ENCODE measurements at places on chromosomes 3 and 15.

GRCh38 chr3:169772897-169773816, at the start of gene MYNN:
Gene MYNN, plus strand, starts transcription at chr3:169773396. Its CDS starts 900 bp downstream, at chr3:169774296.
- peak; percentile 93 for DNase-seq

DNA sequence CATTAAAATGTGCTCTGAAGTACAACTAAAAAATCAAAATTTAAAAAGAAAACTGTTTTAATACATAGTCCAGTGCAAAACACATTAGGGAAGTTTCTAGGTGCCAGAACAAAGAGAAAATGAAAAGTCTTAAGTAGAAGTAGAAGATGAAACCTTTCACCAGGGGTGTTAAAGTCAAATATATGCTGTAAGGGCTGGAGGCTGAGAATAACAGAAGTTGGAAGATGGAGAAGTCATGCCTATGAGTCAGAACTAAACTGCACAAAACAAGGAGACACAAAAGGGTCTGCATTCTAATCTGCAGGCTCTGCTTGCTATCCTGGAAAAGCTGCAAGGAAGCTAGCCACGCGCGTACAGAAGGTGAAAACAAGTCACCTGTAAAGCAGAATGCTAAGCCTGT, 48.7 kb upstream of the CPB1 start:
- DNase-seq, result no peak

- DNase-seq, result no peak
These were observed 35.0 kb downstream of the RHCG start for GRCh38 chr15:89461386-89461785.

- no peak for DNase-seq
These were observed 30.0 kb downstream of the MFSD1 start for GRCh38 chr3:158831861-158832260.

- no peak for DNase-seq
These were observed 7.5 kb downstream of the CFAP100 start for GRCh38 chr3:126402178-126402577.

DNA sequence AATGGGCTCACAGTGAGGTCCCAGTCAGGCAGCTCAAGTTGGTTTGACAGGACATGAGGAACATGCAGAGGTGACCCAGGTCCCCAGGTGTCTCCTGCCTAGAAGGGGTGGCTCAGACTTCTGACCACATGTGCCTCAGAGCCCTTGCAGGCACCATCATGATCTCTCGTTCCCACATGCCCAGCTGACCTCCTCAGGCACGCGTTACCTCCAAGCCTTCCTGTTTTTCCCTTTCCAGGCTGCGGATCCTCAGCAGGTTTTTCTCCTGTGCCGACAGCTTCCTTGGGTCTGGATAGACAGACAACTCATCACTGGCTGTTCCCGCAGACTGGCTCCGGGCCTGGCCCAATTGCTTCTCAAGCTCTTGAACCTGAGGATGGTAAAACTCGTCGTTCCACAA, 30.4 kb downstream of the CCDC13 start:
- DNase-seq, result no peak

DNA sequence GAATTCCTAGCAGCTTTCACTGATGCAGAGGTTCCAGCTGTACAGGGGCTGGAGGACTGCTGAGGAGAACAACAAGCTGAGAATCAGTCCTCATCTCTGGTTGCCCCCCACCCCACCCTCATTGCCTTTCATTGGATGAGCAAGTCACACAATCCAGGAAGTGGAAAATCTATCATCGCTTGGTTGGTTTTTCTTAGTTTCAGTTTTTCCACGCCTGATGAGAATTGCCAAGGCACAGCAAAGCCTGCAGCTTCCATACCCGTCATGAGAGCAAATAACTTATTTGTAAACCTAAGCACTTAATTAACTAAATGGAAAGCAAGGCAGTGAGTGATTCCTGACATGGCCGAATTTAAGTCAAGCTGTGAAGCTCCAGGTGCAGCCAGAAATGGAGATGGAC, 21.4 kb upstream of the LIPC start:
- peak; percentile 15 for DNase-seq

- DNase-seq, result no peak
These were observed 248.3 kb upstream of the CCDC54 start for GRCh38 chr3:107128946-107129345.

DNA sequence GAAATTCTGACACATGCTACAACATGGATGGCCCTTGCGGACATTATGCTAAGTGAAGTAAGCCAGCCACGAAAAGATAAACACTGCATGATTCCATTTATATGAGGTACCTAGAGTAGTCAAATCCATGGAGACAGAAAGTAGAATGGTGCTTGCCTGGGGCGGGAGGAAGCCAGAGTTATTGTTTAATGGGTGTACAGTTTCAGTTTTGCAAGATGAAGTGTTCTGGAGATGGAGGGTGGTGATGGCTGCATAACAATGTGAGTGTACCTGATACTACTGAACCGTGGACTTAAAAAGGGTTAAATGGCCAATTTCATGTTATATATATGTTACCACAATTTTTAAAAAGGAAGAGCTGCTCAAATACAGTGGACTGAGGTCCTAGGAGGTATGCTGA, 66.9 kb downstream of the SEMA5B start:
- DNase-seq, result no peak

- no peak for DNase-seq
These were observed 193.7 kb downstream of the OTOL1 start for GRCh38 chr3:161690299-161690620.

GRCh38 chr3:155231792-155232191, 61.7 kb downstream of the STRIT1 start:
- DNase-seq, result no peak

DNA sequence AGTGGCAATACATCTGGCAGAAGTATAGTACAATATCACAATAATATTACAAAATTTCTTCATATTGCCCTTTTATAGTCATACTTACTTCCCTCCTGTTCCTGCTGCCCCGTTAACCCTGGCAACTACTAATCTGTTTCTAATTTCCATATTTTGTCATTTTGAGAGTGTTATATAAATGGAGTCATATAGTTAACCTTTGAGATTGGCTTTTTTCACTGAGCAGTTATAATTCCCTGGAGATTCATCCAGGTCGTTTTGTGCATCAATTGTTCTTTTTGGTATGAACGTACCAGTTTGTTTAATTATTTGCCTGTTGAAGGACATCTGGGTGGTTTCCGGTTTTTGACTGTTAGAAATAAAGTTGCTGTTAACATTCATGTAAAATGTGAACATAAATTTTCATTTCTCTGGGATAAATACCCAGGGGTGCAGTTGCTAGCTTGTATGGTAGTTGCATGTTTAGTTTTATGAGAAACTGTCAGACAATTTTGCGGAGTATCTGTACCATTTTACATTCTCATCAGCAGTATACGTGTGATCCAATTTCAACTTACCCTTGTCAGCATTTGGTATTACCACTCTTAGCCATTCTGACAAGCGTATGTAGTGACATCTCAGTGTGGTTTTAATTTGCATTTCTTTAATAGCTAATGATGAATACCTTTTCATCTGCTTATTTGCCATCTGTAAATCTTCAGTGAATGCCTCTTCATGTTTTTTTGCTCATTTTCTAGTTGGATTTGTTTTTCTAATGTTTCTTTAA, 32.2 kb upstream of the IL20RB start:
- no peak for DNase-seq

DNA sequence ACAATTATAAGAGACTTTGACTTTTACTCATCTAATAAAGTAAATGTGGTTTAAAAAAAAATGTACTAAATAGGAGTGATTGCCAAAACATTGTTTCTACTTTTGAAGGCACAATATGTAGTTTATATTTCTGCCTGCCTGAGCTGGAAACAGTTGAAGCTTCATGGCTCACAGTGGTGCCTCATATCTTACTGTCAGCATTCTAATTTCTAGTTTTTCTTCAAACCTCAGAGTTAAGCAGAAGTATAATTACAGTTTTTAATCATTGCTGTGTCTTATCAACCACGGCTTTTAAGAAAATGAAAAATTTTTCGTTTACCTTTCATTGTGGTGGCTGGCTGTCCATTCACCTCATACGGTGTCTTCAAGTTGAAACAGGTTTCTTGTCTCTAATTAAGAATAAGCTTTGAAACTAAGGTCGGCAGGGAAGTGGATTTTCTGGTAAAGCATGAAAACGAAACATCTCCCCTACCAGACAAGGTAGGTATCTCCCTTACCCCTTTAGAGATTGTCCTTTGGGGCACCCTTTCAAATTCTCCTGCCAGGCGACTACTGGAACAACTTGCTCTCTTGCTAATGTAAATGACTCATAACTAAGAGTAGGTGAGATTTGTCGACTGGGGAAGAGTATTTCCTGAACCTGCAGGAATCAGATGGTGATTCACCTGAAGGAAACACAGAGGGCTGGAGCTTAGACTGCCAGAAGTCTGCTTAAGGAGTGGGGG, at the start of gene GPR87:
TSS of gene GPR87 (minus strand) at position 554 of the 725 bp plus-strand sequence. CDS start 16,720 bp downstream, outside the sequence.
- DNase-seq, result peak; percentile 82

DNA sequence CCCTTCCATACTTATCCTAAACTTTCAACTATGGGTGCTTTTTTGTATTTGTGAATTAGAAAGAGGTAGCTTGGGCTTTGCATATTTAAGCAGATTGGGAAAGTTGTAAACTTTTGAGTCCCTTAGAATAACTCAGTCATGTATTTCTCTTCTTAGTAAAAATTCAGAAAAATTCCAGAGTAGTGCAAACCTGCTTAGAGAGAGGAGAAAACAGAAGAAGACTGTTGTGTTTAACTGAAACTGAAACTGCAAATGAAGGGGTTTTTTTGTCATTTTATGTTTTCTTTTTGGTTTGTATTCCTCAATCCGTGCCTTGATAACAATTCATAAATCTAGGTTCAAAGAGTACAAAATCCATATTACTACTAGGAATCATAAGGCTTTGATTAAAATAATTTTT, 31.3 kb downstream of the CD200 start:
- no peak for DNase-seq

- no peak for DNase-seq
These were observed 11.6 kb downstream of the PCSK6 start for GRCh38 chr15:101477851-101478362.

GRCh38 chr3:94179059-94179458, 116.2 kb downstream of the NSUN3 start:
- no peak for DNase-seq

- DNase-seq, result no peak
These were observed 308.4 kb upstream of the RARB start for GRCh38 chr3:25119682-25120081.

GRCh38 chr3:184641430-184641829, 70.4 kb downstream of the MAGEF1 start:
- DNase-seq, result no peak

All from activated CD4-positive, alpha-beta T cell treated with anti-CD3 and anti-CD28 coated beads, Interleukin-2, Interleukin-4, amounts not matched to agents 100 ng/mL and 50 ng/mL, durations not matched to agents 16 hours and 8 hours (primary cell).